ENCODE measurements at places on chromosomes 7 and 10. TPM values are rescaled to one million over a fixed set of nuclear protein-coding genes. Genes with fewer than 3 reads are reported as not detected.
A peak's percentile ranks its signal among the peaks of the same experiment; 100 is the strongest.

GRCh38 chr7:90708841-90709317 lies 112.8 kb downstream of the CDK14 start:
- no peak overlapping the region for H3K4me3 ChIP-seq
- no peaks in the 10 kb centered on the region for H3K4me1 ChIP-seq
- no peak overlapping the region for H3K27ac ChIP-seq
- no peak for DNase-seq
- H3K36me3 ChIP-seq: no peaks in the 10 kb centered on the region
- no peaks in the 10 kb centered on the region for H3K27me3 ChIP-seq

DNAJC12 gene
- total RNA-seq: not detected

DNA sequence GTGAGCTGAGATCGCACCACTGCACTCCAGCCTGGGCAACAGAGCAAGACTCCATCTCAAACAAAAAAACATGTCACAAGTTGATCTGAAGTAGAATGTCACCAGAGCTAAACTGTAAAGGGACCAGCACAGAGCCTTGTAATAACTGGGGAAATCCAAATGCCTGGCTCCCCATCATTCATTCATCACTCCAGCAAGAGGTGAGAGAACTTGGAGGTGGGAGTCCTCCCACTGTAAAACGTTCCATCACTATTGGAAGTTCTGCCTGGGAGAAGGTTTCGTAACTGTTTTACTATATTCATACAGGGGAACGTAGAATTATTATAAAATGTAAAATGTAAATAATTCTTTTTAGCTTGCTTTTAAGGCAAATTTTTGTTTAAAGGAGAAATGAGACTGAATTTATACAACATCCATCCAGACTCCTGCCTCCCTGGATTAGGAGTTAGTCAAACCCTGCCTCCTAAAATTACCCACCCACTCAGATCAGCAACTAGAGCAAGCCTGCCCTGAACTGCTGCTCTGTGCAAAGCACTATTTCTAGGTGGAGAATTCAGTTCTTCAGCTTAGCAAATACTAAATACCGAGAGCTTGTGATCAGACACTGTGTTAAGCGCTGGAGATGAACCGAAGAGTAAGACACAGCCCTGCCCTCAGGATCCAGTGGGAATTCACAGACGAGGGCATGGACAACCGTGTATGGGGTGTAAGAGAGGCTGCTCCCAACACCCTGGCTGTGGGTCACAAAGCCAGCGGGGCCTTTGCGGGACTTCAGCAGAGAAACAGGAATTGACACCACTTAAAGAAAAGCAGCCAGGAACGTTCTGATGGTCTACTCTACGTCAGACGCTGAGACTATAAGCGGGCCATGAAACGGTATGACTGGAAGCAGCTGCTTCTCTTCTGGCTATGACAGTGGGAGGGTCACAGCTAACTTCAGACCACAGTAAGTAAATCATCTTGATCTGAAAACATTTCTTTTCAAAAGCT lies 208.3 kb downstream of the ZMYND11 start:
- H3K36me3 ChIP-seq: no peaks in the 10 kb centered on the region
- no peak overlapping the region for H3K27ac ChIP-seq
- H3K4me1 ChIP-seq: peaks cover 2% of the 10 kb centered on the region
- DNase-seq: no peak
- no peaks in the 10 kb centered on the region for H3K27me3 ChIP-seq
- no peak overlapping the region for H3K4me3 ChIP-seq

DNA sequence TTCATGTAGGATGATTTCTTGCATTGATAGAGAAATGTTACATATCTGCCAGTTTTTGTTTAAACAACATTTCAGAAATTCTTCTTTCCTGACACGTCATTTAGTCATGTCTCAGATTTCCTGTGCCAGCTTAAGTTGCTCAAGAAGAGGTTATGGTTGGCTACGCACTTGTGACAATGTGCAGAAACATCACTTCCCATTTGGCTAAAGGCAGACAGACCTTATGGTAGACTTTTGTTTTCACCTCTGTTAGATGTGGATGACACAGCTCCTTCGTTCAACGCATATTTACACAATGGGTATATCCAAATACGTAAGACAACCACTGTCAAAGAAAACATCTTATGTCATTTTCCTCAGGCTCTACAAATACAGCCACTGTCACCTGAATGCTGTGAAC lies 125.8 kb downstream of the DOCK4 start:
- peaks cover 28% of the 10 kb centered on the region for H3K27me3 ChIP-seq
- H3K4me1 ChIP-seq: peaks cover 6% of the 10 kb centered on the region
- H3K4me3 ChIP-seq: no peak overlapping the region
- no peaks in the 10 kb centered on the region for H3K36me3 ChIP-seq
- no peak overlapping the region for H3K27ac ChIP-seq

DNA sequence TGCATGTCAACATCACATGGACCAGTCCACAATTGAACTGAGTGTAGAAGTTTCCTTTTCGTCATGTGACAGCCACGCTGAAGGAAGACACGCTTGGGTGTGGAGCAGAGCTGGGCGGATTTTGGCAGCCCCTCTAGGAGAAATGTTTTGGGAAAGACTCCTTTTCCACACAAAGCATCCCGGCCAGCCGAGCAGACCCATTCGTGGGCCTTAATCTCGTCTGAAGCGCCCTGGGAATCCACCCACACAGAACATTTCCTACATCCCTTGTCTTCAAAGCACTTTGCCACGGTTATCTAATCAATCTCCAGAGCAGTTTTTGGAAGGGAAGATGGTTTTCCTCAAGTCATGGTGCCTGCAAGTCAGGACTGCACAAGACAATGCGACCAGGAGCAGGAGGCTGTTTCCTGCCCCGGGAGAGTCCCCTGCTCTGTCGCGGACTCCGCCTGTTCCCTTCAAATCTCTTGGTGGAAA lies 8.4 kb upstream of the IFT22 start:
- no peak overlapping the region for H3K27ac ChIP-seq
- no peaks in the 10 kb centered on the region for H3K36me3 ChIP-seq
- no peak overlapping the region for H3K4me3 ChIP-seq
- no peaks in the 10 kb centered on the region for H3K4me1 ChIP-seq
- no peak for DNase-seq
- peaks cover 5% of the 10 kb centered on the region for H3K27me3 ChIP-seq

GRCh38 chr7:2529161-2530070 lies 9.8 kb downstream of the LFNG start:
- peaks cover 35% of the 10 kb centered on the region for H3K4me1 ChIP-seq
- peaks cover 4% of the 10 kb centered on the region for H3K36me3 ChIP-seq
- peak overlapping the region; percentile 87 for H3K4me3 ChIP-seq

MARCHF5 gene
- total RNA-seq: 27.3 TPM

DNA sequence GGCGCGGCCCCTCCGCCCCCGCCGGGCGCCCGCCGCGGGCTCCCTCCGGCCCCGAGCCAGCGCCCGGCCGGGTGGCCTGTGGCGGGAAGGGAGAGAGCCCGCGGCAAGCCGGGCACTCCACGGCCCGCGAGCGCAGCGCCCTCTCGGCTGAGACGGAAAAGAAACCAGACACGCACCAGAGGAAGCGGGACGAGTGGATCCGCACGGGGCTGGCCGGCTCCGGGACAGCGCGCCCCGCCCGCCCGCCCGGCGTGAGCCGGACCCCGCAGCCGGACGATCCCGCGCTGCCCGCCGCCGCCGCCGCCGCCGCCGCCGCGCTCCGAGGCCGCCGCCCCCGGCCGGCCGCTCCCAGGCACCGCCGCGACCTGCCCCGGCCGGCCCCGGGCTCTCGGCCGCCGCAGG lies 300 bp downstream of the ARHGAP21 start:
- DNase-seq: peak; percentile 31
- peaks cover 8% of the 10 kb centered on the region for H3K4me1 ChIP-seq
- peak overlapping the region; percentile 36 for H3K4me3 ChIP-seq
- no peak overlapping the region for H3K27ac ChIP-seq
- H3K36me3 ChIP-seq: no peaks in the 10 kb centered on the region

ZNF727 gene
- 0.17 TPM for total RNA-seq

GRCh38 chr7:114623146-114623545 lies 208.5 kb downstream of the FOXP2 start:
- H3K36me3 ChIP-seq: no peaks in the 10 kb centered on the region
- no peak for DNase-seq
- no peaks in the 10 kb centered on the region for H3K27me3 ChIP-seq
- H3K4me1 ChIP-seq: no peaks in the 10 kb centered on the region
- no peak overlapping the region for H3K4me3 ChIP-seq

DNA sequence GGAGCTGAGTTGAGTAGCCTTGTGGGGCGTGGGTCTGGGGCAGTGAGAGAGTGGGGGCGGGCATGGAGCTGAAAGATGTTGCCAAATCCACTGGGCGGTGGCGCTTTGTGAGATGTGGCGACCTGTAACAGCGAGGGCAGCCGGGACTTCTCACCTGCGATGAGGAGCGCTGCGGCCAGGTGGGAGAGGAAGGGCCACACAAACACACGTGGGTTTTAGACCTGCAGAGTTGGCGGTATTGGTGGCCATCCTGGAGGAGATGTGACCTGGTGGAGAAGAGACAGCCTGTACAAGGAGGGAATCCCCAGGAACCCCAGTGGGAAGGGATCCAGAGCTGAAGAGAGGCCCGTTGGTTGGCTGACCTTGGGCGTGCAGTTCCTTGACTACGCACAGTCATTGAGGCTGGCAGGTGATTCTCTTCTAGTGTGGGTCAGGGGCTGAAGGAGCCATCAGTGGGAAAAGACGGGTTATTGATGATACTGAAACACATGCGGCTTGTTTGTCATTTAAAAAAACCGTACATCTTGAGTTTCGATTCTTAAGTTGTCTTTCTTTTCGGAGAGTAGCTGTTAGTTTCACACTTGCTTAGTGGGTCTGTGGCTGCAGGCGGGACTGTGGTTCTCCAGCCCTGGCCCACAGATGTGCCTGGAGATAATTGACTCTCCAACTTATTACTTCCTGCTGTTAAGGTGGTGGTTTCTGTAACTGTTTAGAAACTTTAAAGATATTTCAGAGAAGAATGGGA lies 2.4 kb downstream of the CHST12 start:
- peak overlapping the region; percentile 97 for H3K27ac ChIP-seq
- H3K4me3 ChIP-seq: peak overlapping the region; percentile 90
- no peaks in the 10 kb centered on the region for H3K27me3 ChIP-seq
- peaks cover 50% of the 10 kb centered on the region for H3K4me1 ChIP-seq
- DNase-seq: no peak

DNA sequence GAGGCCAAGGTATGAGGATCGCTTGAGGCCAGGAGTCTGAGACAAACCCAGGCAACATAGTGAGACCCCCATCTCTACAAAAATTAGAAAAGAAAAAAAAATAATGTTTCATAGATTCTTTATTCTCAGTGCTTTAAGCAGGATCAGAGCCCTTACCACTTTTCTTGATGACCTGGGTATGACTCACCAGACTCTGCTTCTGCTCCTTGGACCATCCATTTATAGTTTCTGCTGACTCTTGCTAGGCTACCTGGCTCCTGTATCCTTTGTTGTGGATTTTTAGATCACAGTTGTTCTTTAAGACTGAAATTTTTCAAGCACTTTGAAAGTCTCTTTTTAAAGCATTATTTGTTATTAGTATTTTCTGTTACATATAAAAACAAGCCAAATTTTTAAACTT lies 411.1 kb downstream of the GFRA1 start:
- no peaks in the 10 kb centered on the region for H3K4me1 ChIP-seq
- DNase-seq: no peak
- H3K27me3 ChIP-seq: no peaks in the 10 kb centered on the region
- H3K36me3 ChIP-seq: no peaks in the 10 kb centered on the region
- H3K27ac ChIP-seq: no peak overlapping the region
- H3K4me3 ChIP-seq: no peak overlapping the region

DNA sequence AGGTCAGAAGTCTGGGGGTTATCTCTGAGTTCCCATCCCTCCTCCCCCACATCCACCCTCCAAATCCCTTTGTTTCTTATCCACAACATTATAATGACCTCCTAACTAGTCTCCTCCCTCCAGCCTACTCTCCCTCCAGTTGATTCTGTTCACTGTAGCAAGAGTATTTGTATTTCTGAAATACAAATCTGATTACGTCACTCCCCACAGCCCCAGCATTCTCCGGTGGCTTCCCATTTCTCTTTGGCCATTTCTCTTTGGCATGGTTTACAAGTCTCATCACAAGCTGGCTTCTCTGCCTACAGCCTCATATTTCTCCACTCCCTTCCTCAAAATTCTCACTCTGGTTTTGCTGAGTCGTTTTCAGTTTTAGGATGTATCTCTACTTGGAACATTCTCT lies 24.6 kb upstream of the MRPS33 start:
- no peak for DNase-seq
- H3K27me3 ChIP-seq: peaks cover 13% of the 10 kb centered on the region
- no peak overlapping the region for H3K27ac ChIP-seq
- H3K4me3 ChIP-seq: no peak overlapping the region

AGAP4 gene
- 21.5 TPM for total RNA-seq

CHAT gene
- total RNA-seq: not detected

- no peaks in the 10 kb centered on the region for H3K36me3 ChIP-seq
- H3K27ac ChIP-seq: no peak overlapping the region
- peaks cover 5% of the 10 kb centered on the region for H3K4me1 ChIP-seq
- H3K27me3 ChIP-seq: no peaks in the 10 kb centered on the region
These were observed 39.9 kb downstream of the AVL9 start for GRCh38 chr7:32535162-32535702.

- no peaks in the 10 kb centered on the region for H3K27me3 ChIP-seq
- DNase-seq: no peak
- no peak overlapping the region for H3K4me3 ChIP-seq
- no peaks in the 10 kb centered on the region for H3K36me3 ChIP-seq
- H3K27ac ChIP-seq: peak overlapping the region; percentile 39
- H3K4me1 ChIP-seq: peaks cover 34% of the 10 kb centered on the region
These were observed 200.6 kb downstream of the PTEN start for GRCh38 chr10:88063861-88064557.

PAX4 gene
- total RNA-seq: not detected

- peaks cover 32% of the 10 kb centered on the region for H3K4me1 ChIP-seq
- H3K27me3 ChIP-seq: peaks cover 52% of the 10 kb centered on the region
- DNase-seq: no peak
- H3K36me3 ChIP-seq: peaks cover 2% of the 10 kb centered on the region
These were observed 2.5 kb downstream of the TNRC18 start for GRCh38 chr7:5420881-5421713.

- no peak overlapping the region for H3K4me3 ChIP-seq
- peaks cover 12% of the 10 kb centered on the region for H3K27me3 ChIP-seq
- no peak overlapping the region for H3K27ac ChIP-seq
- no peak for DNase-seq
These were observed 175.1 kb downstream of the COBL start for GRCh38 chr7:51141451-51142003.

- no peak for DNase-seq
- no peaks in the 10 kb centered on the region for H3K27me3 ChIP-seq
- no peak overlapping the region for H3K27ac ChIP-seq
- H3K4me3 ChIP-seq: no peak overlapping the region
- no peaks in the 10 kb centered on the region for H3K36me3 ChIP-seq
These were observed 339.4 kb downstream of the FRMD4A start for GRCh38 chr10:13991353-13991752.

GRCh38 chr10:113945687-113946085 lies 91.2 kb downstream of the NHLRC2 start:
- H3K4me1 ChIP-seq: peaks cover 2% of the 10 kb centered on the region
- H3K36me3 ChIP-seq: peaks cover 2% of the 10 kb centered on the region
- H3K27me3 ChIP-seq: peaks cover 1% of the 10 kb centered on the region
- no peak overlapping the region for H3K4me3 ChIP-seq
- no peak for DNase-seq

ZP3 gene
- 9.9 TPM for total RNA-seq

SUN3 gene
- total RNA-seq: not detected

DNA sequence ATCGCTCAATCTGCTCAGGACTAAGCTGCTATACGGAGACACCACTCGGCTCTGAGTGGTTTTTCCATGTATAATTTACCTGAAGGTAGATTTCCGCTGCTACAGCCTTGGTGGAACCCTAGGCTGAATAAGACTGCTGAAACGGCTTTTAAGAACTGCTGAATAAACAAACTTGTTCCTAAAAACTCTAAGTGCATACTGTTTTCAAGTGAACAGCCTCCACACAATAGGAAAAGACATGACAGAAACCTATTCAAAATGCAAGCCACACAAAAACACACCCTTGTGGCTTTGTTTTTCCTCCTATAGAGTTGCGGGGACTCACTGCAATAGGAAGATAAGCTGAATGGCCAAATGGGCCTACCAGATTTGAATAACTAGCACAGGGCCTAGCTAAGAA lies 117.2 kb downstream of the UBE2H start:
- peaks cover 20% of the 10 kb centered on the region for H3K4me1 ChIP-seq
- H3K27ac ChIP-seq: peak overlapping the region; percentile 87
- H3K4me3 ChIP-seq: no peak overlapping the region
